Body of pancreas (tissue), 4 donors: ENCODE measurements at places on chromosomes 12 and 14. TPM values are rescaled to one million over a fixed set of nuclear protein-coding genes. Genes with fewer than 3 reads are reported as not detected.

The KCNC2 gene
- 0.26 TPM for total RNA-seq

The GLT8D2 gene
- 6.0 TPM for total RNA-seq

The DEGS2 gene
- 10.5 TPM for total RNA-seq

The KRT73 gene
- not detected for total RNA-seq

The MYH6 gene
- total RNA-seq = 1.6 TPM

The SCN8A gene
- total RNA-seq = 11.2 TPM

The LGR5 gene
- total RNA-seq = not detected

The POU6F1 gene
- total RNA-seq = 9.6 TPM

The C14orf132 gene
- total RNA-seq = 4.4 TPM

The STON2 gene
- total RNA-seq = 16.6 TPM

The BICDL1 gene
- total RNA-seq = 6.2 TPM

The POTEM gene
- total RNA-seq = not detected

The LRRIQ1 gene
- total RNA-seq = 3.6 TPM

The CCDC198 gene
- 97.8 TPM for total RNA-seq

The CD163 gene
- total RNA-seq = 85.6 TPM

The LMO3 gene
- 46.2 TPM for total RNA-seq

The TPPP2 gene
- total RNA-seq = 1.3 TPM

The KLHDC1 gene
- 8.6 TPM for total RNA-seq

The TSPAN19 gene
- total RNA-seq = not detected

The TGFB3 gene
- total RNA-seq = 23.6 TPM

The DAO gene
- total RNA-seq = not detected

The C14orf39 gene
- total RNA-seq = not detected

The KRT3 gene
- not detected for total RNA-seq

The FAM90A1 gene
- total RNA-seq = not detected
